ENCODE measurements at places on chromosomes 2 and 18.

DNA sequence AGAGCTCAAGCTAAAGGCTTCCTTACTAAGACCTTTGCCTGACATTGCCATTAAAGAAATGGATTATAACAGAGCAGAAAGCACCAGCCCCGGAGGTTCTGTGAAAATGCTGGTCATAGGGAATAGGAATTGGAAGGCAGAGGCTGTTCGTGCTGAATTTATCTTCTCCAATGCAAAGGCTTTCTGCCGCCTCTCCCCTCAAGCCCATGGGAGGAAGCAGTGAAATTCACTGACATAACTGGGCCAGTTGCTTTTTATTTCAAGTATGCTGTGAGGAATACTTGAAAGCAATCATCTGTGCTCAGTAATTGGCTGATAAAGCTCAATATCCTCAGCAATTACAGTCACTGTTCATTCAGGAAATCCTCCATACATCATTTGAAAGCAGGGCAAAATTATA lies 85.4 kb upstream of the LINC00305 start:
- DNase-seq = no peak

DNA sequence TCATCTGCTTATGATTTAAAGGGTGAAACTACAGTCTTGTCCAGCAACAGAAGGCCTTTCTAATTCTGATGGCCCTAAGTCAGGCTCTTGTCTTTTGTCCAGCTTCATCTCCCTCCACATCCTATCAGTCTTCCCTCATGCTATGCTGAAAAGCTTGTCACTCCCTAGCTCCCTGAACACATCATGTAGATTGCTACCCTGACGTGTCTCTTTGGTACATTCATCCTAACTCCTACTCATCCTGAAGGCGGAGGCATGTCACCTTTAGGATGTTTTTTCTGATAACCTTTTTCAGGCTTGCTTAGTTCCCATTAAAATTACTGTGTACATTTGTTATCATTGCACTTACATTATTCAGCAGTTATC lies 78.4 kb upstream of the ARL5A start:
- no peak for DNase-seq

DNA sequence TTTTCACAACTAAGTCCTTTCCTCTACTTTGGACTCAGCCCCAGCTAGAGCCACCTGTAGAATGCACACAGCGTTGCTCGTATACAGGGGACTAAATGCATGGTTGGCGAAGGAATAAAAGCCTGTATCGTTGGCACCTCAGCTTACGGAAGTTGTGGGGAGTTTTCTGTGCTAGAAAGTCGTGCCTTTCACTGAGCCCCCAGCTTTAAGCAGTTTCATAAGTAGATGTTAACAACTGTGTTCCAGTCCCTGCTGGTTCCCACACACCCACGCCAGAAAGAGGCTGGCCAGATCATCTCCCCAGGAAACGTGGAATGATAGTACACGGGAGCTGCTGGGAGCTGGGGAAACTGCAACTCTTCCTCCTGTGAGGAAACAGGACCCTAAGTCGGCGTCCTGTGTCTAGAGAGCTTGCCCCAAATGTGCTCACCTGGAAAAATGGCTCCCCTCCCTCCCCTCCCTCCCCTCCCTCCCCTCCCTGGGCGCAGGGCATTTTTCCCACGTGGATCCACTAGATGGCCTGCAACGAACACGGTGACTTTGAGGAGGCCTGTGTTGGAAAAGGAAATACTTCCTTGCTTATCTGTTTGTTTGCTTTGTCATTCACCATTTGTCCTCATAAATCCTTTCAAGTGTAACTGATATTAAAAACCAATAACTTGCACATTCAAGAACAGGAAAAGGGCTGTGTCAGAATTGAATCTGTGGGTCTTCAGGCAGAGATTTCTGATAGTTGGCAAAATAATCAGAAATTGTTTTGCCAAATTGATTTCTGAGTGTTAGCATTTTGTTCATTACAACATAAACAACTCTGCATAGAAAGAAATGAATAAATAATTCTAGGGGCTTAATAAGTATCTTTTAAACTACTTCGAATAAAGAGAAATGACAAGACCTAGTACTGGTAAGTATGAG lies 43.9 kb upstream of the RFX8 start:
- DNase-seq = no peak

GRCh38 chr2:174281736-174282135 lies 33.4 kb upstream of the OLA1 start:
- no peak for DNase-seq

- no peak for DNase-seq
Measured at GRCh38 chr18:59633317-59633716, 63.9 kb downstream of the CCBE1 start.

DNA sequence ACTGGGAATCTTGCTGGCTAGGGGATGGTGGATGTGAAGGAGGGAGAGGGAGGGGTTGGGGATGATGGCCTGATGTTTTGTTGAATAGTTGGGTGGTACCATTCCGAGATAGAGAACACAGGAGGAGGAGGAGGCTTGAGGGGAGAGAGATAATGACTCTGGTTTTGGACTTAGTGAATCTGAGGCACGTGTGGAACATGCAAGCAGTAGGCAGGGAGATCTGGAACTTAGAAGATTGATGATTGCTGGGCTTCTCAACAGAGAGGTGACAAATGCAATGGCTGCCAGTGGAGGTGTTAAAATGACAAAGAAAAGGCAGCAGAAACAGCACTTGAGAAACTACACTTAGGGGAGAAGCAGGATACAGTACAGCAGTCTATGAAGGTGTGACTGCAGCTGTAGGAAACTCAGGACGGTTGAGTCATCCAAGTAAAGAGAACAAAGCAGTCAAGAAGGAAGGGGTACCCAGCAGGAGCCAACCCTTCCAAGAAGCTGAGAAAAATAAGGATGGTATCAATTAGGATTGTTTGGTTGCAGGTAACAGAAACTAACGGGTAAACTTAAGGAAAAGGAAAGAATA lies 221.4 kb upstream of the FBXO11 start:
- DNase-seq = no peak

GRCh38 chr2:1072250-1072649 lies 121.6 kb downstream of the SNTG2 start:
- no peak for DNase-seq

DNA sequence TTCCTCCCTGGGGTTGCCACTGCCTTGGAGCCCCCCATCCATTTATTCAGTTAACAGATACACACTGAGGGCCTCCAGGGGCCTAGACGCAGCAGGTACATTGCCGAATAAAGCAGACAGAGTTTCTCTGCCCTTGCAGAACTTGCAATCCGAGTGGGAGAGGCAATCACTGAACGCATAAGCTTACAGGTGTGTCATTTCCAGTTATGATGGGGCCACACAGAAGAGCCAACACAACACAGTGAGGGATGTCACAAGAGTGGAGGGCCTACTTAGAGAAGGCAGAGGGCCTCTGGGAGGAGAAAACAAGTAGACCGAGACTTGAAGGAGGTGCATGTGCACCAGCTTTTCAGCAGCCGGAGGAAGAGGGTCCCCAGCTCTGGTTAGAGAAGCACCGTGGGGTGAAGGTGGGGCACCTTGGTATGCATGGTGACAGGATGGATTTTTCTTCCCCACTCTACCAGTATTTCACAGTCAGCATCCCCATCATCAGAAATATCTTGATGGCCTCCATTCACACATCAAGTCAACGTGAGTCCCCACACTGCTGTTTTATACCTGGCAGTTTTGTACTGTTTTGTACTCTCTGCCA lies 150.9 kb downstream of the SMAD7 start:
- DNase-seq = no peak

GRCh38 chr2:32862269-32863055 lies 84.3 kb upstream of the LTBP1 start:
- no peak for DNase-seq

- no peak for DNase-seq
Measured at GRCh38 chr2:127660291-127660578, 14.3 kb downstream of the GPR17 start.

GRCh38 chr2:44107974-44108373 lies 60.7 kb upstream of the PPM1B start:
- DNase-seq = no peak

DNA sequence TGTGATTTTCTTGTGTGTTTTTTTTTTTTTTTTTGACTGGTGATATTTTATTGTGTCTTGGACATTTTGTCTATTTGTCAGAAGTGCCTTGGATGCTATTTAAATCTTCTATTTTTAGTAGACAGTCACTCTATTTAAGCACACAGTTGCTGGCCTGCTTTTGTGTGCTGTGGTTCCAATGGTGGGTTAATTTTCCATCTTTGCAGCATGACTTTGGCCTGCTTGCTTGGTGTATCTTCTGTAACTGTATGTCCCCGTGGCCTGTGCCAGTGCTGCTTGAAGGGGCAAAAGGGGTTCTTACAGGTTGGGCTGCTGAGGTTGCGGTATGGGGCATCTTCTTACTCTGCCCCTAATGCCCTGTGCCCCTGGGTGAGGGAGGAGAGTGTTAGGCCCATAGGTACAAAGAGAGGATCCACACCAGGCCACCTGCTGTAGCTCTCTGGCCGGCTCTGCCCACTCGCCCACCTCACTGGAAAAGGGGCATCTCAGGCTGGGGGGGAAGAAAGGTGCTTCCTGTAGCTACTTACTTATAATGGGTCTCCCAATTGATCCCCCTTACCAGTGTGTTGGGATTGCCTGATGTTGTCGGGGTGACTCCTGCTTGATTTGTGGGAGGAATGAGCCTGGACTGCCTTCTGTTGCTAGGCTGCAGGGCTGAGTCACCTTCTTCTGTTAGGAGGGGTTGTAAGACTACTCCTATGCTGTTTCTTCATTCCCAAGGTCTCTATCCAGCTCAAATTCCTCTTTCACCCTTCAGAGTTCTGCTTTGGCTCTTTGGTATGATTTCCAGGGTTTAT lies 490.0 kb upstream of the HS6ST1 start:
- DNase-seq = no peak

DNA sequence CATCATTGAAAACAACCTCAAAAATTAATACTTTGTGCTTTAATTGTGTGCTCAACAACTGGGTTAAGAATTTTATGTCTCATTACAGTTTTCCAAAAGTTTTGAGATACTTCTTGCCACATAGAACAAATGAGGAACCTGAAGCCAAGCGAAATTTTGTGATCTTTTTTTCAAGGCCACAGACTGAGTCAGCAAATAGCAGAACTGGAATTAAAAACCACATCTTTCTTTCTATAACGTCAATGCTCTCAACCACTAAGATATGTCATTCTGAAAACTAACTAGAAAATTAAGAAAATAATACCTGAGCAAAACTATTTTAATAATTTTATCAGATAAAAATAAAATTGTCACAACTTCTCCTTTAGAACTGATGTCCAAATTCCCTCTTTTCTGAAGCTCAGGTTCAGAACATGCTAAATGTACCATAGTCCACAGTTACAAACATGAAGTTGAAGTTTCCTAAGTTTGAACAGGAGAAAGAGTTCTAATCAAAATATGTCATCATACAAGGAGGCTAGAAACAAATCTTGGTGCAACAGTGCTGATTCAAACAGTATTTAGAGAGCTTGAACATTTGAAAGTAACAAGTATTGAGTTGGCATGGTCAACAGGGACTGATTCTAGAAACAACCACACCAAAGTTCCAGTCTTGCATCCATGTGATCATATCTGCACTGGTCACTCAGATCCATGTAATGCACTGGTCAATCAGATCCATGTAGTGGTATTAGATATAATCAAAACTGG lies 27.6 kb upstream of the CALCRL start:
- no peak for DNase-seq

GRCh38 chr2:16709769-16710168 lies 44.1 kb upstream of the CYRIA start:
- no peak for DNase-seq

- DNase-seq = no peak
Measured at GRCh38 chr18:72233106-72233505, 311.0 kb downstream of the CBLN2 start.

- no peak for DNase-seq
Measured at GRCh38 chr18:38459131-38459994, 893.8 kb upstream of the CELF4 start.

DNA sequence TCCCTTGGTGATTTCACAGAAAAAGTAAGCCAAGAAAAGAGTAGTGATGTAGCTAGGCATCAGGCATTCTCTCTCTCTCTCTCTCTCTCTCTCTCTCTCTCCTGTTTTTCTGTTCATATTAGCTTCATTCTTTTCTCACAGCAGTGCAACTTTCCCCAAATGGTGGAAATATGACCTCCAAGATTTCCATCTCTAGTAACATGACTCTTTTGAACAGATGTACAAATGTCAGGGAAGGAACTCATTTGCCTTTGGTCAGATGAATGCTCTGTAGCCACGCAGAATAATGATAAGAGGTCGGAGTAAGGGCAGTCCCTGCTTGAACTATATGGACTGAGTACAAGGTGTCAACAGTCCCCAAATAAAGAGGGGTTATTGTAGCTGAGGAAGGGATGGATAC lies 316.2 kb downstream of the GALNT13 start:
- DNase-seq = no peak

DNA sequence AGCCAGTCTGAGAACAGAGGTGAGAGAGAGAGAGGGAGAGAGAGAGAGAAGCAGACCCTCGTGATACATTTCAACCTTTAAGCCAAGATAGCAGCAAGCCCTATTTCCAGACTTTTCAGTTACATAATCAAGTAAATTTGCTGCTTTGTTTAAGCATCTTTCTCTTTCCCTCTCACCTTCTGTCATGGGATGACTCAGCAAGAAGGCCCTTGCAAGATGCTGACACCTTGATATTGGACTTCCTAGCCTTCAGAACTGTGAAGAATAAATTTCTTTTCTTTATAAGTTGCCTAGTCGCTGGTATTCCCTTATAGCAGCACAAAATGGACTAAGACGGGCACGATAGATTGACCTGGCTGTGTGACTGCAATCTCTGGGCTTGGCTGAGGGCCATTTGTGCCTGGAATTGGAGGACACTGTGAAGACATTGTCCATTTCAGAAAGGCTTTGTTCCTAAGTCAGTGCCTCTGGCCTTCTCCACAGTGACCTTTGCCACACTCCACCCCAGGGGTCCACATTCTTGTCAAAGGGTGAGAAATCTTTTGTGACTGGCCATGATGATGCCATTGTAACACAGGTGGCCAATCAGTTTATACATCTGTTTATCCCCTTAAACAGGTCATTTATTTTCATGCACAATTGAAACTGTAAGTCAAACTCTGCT lies 51.3 kb upstream of the ITSN2 start:
- DNase-seq = no peak

- no peak for DNase-seq
Measured at GRCh38 chr2:137975280-137976271, 11.3 kb downstream of the HNMT start.

GRCh38 chr18:33212363-33212762 lies 228.2 kb downstream of the CCDC178 start:
- DNase-seq = no peak

GRCh38 chr2:231464576-231465540 lies 574 bp upstream of the NCL start:
- DNase-seq = peak; percentile 97

DNA sequence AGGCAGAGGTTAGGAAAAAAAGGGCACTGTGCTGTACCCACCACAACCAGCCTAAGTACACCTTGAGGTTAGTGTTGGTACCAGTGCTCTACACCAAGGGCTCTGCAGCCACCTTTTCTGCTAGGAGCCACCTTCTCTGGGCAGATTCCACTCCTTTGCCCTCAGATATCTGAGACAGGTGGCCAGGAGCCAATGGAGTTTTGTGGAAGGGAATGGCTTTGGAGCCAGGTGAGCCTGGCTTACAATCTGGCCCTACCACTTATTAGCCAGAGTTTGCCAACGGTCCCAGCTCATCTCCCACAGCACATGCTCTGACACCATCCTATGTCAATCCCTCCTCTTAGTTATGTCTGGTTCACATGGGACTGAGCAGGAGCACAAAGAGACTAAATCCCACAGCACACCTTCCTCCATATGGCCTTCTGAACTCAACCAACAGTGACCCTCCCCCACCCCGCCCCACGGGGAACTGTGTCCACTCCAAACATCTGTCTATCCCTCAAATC lies 77.5 kb downstream of the CLHC1 start:
- DNase-seq = no peak

- DNase-seq = no peak
Measured at GRCh38 chr2:133653056-133653455, 84.8 kb upstream of the NCKAP5 start.

All from effector CD4-positive, alpha-beta T cell (primary cell).